SW480 (cell line): ENCODE measurements at places on chromosomes 16 and 17.

DNA sequence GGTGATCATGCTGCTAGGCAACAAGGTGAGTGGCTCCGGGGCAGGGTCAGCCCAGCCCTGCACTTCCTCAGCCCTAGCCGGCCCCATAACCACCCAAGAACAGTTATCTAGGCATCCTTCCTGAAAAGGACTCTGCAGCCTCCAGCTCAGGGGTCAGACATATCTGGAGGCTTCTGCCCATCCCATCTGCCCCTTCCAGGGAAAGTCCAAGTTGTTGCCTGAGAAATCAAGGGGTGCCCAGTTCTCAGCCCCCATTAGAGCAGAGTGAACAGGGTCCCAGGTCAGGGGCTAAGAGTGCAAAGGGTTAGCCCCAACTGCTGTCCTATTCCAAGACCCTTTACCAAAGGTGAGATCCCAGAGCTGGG lies 4.1 kb upstream of the NHERF1 start:
- DNase-seq, result no peak

GRCh38 chr17:12736526-12736925 lies 52.8 kb upstream of the ARHGAP44 start:
- no peak for DNase-seq

GRCh38 chr16:1859650-1860049 lies 12.3 kb downstream of the MEIOB start:
- DNase-seq, result no peak

GRCh38 chr17:49819138-49819537 lies 28.7 kb downstream of the TAC4 start:
- DNase-seq, result no peak

- no peak for DNase-seq
These were observed 27.7 kb downstream of the CNTROB start for GRCh38 chr17:7959503-7960253.
